ENCODE measurements at places on chromosomes 6 and 20.
A peak's percentile ranks its signal among the peaks of the same experiment; 100 is the strongest.

- DNase-seq: no peak
Observed at GRCh38 chr20:59603176-59603575, 1.2 kb upstream of the PHACTR3 start.

- DNase-seq: no peak
Observed at GRCh38 chr6:54086439-54086838, 24.8 kb upstream of the MLIP start.

DNA sequence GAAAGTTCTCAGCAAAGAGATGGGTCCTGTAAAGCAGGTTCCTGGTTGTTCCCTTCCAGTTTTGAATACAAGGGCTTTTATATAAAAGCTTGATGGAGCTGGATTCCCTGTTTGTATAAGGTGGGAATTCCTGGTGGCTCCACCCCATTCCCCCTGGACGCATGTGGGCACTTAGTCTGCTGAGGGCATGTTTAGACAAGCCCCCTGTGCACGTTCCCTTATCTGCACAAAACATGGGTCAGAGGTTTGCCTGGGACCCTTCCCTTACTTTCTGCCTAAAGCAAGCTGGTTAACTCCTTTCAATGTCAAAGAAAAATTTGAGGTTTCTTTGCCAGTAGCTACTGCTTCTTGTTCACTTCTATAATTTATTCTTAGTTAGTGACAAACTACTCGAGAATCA lies 181.1 kb downstream of the BCKDHB start:
- DNase-seq: no peak

DNA sequence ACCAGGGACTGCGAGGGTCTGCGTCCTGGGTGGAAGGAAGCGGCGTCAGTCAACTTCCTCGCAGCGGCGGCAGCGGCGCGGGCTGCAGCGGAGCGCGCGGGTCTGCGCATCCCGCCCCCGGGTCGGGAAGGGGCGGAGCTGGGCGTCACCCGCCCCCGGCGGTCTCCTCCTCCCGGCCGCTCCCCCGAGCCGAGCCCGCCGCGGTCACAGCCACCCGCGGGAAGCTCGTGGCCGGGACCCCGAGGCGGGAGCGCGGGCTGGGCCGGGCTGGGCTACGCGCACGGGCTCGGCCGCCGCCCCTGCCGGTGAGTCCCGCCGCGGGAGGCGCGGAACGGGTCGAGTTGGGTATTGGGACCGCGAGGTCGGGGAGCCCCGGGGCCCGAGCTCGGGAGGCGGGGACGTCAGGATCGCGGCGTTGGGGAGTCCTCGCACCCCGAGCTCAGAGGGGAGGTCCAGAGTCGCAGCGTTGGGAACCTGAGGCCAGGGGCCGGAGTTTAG lies at the start of gene PAQR8:
Gene PAQR8, plus strand, starts transcription at position 207 of the 498 bp plus-strand sequence. CDS start 41,063 bp downstream, outside the sequence.
- DNase-seq: peak; percentile 71

- no peak for DNase-seq
Observed at GRCh38 chr6:156928126-156928525, 150.9 kb downstream of the ARID1B start.

Measured in stimulated activated CD4-positive, alpha-beta T cell treated with anti-CD3 and anti-CD28 coated beads, TNF-alpha, amount 100 ng/mL, for 4 hours (primary cell).